ENCODE measurements at places on chromosomes 12 and 14.

DNA sequence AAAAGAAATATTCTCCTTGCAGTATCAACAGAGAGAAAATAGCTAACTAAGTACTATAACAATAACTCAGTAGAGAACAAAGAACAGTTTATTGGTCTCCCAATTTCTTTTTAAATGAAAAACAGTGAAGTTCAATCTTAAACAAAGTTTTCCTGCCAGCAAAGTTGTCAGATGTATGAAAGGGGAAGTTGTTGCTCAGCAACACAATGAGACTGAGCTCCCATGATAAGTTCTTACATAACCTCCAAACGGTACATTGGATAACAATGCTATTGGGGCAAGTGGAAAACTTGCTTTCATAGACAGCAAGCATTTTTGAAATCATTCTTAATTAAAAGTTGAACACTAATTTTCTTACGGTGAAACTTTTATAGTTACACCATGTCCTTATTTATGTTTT is 94.9 kb downstream of the ALG10B start:
- no peak for DNase-seq

DNA sequence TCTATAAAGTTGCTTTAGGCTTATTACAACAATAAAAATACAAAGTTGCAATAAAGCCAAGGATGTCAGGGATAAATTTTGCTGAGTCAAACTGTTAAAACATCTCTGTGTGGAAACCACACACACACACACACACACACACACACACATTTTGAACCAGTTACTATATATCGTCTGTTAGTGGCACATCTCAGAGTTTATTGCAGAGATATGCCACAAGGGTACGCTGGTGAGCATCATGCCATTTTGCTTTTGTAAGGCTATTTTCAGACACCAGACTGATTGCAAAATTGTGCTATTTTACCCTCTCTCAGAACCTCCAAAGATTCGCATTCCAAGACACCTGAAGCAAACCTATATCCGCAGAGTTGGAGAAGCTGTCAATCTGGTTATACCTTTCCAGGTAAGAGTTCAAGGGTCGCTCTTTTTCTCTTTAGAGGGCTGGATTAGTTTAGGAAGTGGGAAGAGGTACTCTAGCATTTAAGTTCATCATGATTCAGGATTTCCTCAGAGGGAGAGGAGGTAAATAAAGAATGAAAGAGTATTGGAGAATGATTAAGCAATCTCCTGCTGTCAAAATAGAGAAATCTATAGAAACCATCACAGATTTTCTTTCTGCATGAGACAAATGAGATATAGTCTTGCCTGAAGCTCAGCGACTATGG is 27.3 kb upstream of the CHPT1 start:
- no peak for DNase-seq

DNA sequence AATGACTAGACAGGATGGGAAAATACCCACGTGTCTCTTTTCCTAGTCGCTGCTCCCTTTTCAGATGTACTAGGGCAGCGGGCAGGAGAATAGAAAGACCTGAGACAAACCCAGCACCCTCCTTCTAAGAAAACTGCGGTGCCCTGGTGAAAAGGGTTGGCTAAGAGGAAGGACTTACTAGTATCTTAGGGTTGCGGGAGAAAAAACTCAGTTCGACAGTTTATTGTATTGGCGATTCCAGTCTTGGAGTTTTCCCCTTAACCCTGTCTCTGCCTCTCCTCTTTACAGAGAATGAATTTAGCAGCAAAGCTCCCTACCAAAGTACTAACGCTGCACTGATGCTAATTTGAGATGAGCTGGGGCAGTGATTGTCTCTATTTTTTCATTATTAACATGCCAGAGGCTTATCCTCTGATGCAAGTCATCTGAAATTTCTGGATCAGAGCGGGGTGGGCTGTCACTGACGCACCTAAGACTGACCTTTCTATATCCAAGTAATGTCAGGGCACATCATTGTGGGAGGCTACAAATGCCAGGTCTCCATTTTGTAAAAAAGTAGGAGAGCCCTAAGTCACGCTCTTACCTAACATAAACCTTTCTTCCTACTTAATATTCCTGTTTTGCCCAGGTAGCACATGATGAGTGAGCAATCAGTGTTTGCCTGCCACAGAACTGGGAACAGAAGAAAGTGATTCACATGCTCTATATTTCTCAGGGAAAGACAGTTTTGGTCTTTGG is 916 bp upstream of the PAWR start:
- no peak for DNase-seq

GRCh38 chr14:69917287-69917686 is 38.1 kb downstream of the SMOC1 start:
- DNase-seq, result no peak

DNA sequence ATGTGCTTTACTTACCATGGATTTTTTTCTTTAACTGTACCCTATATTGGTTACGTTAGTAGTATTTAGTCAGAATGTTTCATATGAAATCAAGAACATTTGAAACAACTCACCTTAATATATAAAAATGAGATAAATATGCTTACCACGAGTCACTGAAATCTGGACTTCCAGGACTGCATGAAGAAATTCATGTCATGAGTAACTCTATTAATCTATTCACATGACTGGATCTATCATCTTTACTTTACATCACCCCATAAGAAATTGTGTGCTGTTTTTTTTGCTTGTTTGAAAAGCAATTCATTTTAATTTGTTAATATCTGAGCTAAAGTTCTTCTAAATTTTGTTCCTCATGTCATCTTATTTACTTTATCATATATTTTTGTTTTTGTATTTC is 5.2 kb downstream of the EPYC start:
- no peak for DNase-seq

- DNase-seq, result no peak
Measured at GRCh38 chr12:109666068-109666467, 47.6 kb upstream of the FAM222A start.

DNA sequence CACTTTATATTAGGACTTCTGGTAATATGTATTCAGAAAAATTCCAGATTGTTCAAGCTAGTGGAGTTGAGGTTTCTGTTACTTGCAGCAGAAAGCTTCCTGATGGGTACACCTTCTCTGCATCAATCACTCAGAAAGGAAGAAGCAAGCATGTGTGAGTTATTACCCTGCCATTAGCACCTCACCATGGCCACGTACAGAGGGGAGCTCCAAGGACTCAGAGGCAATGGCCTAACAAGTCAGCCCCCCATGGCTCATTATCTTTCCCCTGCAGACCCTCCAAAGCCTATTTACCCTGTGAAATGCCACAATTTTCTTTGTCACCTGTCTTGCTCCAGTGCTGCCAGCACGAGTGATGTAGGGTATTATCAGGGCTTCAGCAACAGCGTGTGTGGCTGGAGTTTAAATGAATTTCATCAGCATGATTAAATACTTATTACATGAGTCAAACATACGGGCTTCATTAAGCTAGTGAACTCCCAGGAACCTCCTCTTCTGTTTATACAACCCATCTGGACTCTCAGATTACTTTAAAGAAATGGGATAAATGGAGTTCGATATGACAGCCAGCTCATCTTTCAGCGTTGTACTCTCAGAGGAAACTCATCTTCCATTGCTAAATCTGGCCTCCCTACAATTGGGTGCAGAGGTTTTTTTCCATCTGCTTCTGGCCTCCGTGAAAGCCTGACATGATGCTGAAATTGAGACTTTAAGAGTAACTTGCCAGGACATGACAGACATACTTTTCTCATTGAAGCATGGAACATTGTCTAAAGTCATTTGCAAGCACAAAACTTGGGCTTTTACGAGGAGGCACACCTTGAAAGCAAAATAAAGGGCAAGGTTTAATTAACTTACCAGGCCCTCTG is 135.9 kb downstream of the TMEM30B start:
- no peak for DNase-seq

DNA sequence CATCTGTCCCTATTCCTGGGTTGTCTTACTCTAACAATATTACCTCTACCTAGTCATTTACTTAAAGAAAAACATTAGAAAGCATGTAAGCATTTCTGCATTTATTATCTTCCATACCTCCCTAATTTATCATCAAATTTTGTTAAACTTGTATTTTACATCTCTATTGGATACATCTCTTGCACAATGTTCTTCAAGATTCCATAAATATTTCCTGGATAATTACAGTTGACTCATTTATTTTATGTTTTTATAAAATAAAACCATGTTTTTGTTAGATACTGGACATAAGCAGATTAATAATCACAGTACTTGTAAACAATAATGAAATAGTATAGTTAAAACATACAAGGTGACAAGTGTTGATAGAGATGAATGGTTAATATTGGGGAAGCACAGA is 209.0 kb downstream of the TMTC3 start:
- DNase-seq, result no peak

DNA sequence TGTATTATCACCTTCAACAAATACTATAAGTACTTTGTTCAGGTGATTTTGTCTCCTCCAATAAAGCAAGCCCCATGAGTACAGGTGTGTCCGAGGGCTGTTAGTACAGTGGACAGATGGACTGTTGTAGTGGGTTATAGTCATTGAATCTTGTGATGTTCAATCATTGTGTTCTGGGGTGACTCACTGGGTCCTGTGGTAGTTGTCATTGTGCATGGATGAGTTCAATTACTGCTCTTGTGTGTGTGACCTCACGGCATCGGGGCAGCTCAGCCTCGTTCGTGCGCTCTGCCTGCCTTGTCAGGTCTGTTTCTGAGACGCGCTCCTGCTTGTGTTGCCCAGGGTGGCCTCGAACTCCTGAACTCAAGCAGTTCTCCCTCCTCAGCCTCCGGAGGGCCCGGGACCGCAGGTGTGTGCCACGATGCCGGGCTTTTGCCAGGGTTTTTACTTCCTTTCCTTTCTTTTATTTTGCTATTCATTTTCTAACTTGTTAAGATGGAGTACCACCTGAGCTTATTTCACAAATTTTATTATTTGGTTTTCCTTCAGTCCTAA is 72.2 kb downstream of the DDX51 start:
- DNase-seq, result peak; percentile 39

DNA sequence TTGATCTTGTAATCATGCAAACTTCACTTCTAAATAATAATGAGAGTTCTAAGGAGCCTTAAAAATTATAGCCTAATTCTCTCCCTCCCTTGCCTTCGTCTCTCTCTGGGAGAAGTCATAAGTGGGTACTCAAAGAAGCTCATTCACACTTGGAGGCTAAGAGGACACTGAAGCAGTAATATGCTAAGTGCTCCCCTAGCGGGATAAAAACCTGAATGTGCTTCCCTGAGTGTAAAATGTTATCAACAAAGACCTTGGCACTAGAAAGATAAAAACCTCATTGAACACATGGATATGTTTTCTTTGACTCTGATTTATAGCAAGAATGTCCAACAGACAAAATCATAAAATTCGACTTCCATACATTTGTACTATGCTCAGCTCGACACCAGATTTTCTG is 337.9 kb upstream of the NOVA1 start:
- no peak for DNase-seq

GRCh38 chr14:39097159-39097558 is 5.9 kb downstream of the SEC23A start:
- DNase-seq, result no peak

DNA sequence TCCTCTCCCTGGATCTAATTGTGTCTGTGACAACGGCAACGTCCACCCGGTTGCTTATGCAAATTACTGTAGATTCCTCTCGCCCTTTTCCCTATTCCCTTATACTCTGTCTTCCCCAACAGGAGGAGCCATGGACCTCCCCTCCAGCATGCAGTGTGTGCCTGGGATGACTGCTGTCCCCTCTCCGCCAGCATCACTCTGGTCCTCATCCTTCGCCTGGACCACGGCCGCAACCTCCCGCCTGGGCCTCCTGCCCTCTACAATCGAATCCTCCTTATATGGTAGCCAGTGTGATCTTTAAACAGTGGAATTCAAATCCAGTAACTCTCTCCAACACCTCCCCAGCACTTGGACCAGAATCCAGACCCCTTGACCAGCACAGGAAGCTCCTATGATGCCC is 30.6 kb upstream of the PRIMA1 start:
- no peak for DNase-seq

GRCh38 chr12:55922126-55922525 is 5.6 kb downstream of the PYM1 start:
- no peak for DNase-seq

DNA sequence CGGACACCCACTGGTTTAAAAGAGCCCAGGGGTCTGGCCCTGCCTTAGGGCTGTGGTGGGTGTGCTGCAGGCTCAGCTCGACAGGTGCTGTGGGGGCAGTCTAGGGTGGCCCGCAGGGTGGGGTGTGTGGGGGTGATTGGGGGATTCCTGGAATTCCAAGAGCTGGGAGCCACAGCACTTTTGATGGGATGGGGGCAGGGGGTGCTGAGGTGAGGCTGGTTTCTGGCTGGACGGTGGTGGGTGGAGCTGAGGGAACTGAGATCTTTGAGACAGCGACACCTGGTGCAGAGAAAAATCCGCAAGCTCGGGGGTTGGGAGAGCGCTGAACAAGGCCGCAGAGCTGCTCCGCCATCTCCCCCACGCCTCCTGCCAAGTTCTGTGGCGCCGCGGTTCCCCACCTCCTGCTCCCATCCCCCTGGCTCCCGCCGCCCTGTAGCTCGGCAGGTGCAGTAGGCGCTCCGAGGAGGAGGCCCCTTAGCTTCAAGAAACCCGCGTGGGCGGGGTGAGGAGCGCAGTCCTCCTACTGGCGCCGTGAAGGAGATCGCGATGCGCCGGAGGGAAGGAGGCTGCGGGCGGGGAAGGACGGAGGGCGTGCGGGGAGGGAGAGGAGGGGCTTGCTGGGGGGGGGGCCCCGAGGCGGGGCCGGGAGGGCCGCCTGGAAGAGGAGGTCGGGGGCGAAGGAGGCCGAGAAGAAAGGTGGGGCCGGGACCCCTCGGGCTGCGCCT is 1.3 kb upstream of the TEDC1 start:
- DNase-seq, result peak; percentile 51

DNA sequence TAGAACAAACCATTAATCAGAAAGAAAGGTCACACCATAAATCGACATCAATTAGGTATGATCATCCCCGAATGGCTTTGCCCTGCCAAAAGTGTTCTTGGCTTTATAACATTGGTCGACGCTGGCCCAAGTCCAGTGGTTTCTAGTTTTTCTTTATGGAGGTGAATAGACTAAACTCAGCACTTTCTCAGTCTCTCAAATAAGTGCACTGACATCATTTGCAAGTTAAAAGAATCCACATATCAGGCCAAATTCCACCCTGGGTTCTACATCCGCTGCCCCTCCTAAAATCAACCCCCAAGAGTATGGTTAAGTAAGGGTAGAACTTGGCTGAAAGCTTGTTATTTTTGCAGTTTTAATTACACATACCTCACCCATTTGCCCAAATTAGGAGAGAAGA is 314.3 kb downstream of the C12orf75 start:
- DNase-seq, result no peak

- no peak for DNase-seq
Measured at GRCh38 chr14:72863216-72864006, 30.5 kb downstream of the DPF3 start.

Measured in NCI-H2029 (cell line).